ENCODE measurements at places on chromosomes 11 and 22.
A peak's percentile ranks its signal among the peaks of the same experiment; 100 is the strongest.

DNA sequence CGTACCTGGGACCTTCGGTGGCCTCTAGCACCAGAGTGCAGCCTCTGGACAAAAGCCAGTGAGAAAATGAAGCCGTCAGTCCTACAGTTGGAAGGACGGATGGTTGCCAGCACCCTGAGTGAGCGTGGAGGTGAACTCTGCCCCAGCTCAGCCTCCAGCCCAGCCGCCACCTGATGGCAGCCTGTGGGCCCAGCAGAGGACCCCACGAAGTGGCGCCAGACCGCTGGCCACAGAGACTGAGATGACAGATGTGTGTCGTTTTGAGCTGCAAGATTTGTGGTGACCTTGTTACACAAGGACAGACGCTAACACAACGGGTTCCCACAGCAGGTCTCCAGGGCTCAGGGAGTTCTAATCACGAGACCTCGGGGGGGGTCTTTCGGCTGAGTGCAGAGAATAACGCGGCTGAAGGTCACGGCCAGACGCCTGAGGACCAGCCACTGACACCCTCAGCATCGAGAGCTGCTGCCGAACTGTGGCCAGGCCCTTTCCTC lies 75.0 kb downstream of the BRD1 start:
- no peak for DNase-seq

DNA sequence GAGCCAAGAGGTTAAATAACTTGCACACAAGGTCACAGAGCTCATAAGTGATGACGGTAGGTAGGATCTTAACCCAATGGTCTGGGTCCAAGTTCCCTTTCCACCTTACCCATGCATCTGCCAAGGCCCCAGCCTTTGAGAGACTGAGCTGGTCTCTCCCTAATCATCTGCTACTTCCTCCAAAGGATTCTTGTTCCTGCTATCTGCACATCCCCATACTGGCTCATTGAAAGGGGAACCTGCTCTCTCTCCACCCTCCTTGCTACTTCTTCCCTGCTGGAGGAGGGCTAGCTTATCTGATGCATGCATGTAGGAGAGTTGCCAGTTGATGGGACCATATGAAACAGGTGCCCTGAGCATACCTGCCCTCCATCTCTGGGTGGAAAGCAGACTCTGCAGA lies 47.7 kb downstream of the COMMD9 start:
- no peak for DNase-seq

DNA sequence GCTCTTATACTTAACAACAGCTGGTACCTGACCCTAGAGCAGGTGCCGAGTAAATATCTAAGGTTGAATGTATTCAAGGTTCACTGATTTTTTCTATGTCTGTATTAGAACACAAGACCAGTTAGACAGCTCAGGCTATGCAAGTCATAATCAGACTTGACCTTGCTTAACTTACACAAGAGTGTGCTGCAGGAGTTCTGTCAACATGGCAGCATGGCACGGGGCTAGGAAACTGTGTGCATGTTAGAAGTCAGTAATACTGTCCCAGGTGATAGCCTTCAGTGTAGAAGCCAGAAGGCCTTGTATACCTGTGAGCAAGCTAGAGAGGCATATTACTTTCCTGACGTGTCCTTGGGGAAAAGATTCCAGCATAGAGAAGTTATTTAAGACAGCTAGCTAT lies 253.1 kb downstream of the FAT3 start:
- DNase-seq: no peak

- no peak for DNase-seq
Observed at GRCh38 chr11:91717169-91717568, 507.4 kb upstream of the FAT3 start.

GRCh38 chr22:48153726-48154125 lies 1391.3 kb downstream of the TBC1D22A start:
- no peak for DNase-seq

- DNase-seq: no peak
Observed at GRCh38 chr22:37226514-37226913, 14.2 kb upstream of the SSTR3 start.

DNA sequence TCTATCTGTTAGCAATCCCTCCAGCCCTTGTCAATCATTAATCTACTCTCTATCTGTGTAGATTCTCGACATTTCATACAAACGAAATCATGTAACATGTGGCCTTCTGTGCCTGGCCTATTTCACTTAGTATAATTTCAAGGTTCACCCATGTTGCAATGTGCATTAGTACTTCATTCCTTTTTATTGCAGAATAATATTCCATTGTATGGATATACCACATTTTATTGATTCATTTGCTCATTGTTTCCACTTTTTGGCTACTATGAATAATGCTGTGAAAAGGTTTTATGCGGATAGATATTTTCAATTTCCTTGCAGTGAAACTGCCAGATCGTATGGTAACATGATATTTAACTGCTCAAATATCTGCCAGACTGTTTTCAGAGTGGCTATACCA lies 100.1 kb downstream of the MIAT start:
- DNase-seq: no peak

DNA sequence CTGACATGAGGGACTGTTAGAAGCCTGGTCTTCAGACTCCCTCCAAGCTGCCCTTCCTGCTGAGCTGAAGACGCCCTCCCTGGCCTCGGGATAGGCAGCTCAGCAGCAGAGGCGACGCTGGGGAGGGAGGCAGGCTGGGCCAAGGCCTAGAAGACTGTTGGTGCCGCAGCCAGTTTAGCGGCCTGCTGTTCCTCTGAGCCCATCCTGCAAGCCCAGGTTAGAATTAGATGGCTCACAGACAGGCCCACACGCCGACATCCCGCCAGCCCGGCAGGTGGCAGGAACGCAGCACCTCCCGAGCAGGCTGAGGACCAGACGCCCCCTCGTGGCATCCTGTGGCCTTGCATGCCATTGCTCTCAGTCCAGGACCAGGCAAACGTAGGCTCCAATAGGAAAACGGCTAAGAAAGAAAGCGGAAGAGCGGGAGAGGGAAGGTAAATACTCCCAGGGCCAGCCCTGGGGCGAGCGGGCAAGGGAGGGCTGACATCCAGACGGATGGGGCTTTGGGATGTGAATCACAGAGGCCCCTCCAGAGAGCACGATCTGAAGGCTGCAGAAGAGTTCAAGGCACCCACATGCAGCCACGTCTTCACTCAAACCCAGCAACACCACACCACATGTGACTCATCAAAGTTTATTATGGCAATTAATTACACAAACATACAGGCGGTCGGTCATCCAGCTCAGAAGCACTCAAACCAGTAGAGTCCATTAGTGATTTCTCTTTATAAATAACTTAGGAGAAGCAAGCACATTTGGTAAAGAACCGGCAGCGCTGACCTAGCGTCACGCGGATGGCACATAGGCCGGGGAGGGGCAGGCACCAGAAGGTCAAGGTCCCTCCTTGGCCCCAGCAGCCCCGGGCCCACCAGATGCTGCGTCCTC lies 27.6 kb downstream of the CD5 start:
- DNase-seq: peak; percentile 59

GRCh38 chr11:36775130-36775529 lies 177.1 kb upstream of the RAG2 start:
- DNase-seq: no peak

DNA sequence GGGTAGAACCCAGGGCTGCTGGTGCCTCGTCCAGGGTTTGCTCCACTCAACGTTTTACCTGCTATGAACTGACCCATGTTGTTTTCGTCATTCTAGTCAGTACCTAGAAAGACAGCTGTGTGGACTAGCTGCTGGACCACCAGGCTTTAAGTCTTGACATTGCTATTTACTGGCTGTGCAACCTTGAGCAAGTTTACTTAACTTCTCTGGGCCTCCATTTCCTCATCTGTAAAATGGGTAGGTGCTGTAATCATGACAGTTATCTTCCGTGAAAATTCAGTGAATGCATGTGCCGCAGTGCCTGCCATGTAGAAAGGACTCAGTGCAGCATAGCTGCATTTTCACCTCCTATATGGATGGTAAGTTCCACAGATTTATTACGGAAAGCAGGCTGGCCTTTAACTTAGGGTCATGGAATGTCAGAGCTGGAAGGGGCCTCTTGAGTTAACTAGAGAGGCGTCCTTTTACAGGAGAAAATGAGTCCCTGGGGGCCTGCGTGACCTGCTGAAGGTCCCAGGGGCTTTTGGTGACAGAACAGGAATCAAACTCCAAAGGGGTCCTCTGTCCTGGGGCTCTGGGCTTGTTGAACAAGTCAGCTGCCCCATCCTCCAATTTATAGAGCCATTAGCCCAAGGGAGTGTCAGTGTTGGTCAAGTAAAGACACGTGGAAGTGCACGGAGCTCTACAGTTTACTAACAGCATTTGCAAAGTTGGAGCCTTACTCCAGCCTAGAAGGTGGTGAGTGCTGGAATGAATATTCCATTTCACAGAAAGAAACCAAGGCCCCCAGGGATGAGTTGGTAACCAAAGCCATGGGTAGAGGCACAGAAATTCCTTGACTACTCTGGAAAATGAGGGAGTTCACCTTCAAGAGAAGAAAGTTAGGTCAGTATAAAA lies 12.0 kb upstream of the MALAT1 start:
- DNase-seq: no peak

GRCh38 chr11:13101644-13102512 lies 92.8 kb downstream of the RASSF10 start:
- DNase-seq: no peak

DNA sequence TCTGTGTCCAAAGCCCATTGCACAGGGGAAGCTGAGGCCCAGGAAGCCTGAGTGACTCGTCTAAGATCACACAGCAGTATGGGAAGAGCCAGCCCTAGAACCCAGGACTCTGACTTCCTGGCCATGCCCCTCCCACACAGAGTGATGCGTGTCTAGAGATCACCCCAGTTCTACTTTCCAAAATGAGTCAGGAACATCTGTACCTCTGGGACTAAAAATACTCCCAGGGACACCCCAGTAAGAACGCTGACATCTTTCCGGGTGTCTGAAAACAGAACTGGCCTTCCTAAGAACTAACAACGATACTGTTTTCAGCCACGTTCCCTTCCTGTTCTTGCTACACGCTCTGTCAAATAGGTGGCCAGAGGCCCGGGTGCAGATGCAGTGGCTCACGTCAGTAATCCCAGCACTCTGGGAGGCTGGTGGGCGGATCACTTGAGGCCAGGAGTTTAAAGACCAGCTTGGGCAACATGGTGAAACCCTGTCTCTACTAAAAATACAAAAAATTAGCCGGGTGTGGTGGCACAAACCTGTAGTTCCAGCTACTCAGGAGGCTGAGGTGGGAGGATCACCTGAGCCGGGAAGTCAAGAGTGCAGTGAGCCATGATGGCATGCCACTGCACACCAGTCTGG lies 21.7 kb upstream of the PDGFB start:
- no peak for DNase-seq

GRCh38 chr11:69999721-70000120 lies 78.4 kb upstream of the ANO1 start:
- no peak for DNase-seq

GRCh38 chr11:110529043-110529442 lies 99.3 kb downstream of the FDX1 start:
- DNase-seq: no peak

GRCh38 chr11:67416416-67417335 lies 1.2 kb downstream of the CARNS1 start:
- DNase-seq: no peak

DNA sequence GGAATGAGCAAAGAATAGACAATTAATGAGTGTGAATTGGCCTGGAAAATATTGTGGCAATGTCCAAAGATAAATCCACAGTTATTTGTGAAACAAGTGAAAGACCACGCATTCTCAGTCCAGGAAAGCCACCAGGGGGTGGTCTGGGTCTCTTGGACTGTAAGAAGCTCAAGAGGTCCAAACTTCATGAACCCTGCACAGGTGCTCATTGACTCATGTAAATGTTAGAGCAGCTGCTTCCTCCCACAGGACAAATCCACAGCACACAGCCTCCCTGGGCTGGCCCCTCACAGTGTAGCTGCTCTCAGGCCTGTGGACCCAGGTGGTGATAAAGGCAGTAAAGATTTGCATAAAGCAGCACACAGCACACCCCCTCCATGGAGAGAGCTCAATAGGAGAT lies 114.0 kb downstream of the ZNF280B start:
- no peak for DNase-seq

- no peak for DNase-seq
Observed at GRCh38 chr11:123330471-123330870, 99.6 kb upstream of the GRAMD1B start.

GRCh38 chr11:14809466-14809865 lies 82.6 kb downstream of the CYP2R1 start:
- no peak for DNase-seq

- no peak for DNase-seq
Observed at GRCh38 chr22:38873469-38874411, 1.7 kb upstream of the CBX6 start.

DNA sequence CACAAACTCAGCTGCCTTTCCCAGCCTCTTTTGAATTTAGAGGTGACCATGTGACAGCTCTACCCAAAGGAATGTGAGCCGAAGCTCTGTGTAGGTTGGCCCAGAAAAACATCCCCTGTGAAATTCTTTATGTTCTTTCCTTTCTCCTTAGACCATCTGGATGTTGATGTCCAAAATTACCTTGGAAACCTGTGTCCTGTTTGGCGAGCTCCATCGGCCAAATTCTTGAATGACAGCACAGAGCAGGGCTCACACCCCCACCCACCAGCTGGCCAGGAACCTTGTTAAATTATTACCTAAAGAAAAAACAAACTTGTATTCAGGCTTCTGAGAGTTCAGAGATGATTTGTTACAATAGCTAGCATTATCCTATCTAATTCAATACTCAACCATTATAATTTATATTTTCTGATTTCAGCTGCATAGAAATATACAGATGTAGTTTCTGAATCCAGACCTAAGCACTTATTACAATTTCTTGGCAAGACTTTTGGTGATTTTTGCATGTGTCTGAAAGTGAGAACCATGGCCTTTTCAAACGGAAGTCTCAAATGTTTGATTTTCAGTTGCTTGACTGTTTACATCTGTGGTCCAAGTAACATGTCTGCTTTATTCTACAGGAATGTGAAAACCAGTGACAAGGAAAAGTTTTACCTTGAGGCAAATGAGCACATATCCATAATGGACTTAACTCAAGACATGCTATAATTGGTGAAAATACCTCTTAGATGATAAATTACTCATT lies 554.2 kb downstream of the NTM start:
- DNase-seq: no peak

GRCh38 chr11:110606415-110606814 lies 105.8 kb downstream of the ARHGAP20 start:
- DNase-seq: no peak

DNA sequence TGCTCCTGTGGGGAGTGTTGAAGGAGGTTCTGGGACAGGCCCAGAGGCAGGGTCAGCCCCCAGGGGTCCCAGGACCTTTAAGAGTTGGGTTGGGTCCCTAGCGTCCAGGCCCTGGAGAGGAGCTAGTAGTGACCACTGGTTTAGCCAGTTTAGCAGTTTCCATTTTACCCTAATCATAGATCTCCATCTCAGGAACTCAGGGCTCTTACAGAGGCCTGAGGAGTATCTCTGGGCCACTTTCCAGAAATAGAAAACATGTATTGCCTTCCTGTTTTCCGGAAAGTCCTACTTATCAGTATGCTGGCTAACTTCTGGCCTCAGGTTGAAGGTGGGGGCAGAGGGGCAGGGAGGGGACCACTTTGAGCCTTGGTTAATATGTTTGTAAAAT lies 13.5 kb downstream of the NCF4 start:
- DNase-seq: no peak

Measured in non-pigmented ciliary epithelial cell (primary cell).